ENCODE measurements at places on chromosomes 4 and X.

DNA sequence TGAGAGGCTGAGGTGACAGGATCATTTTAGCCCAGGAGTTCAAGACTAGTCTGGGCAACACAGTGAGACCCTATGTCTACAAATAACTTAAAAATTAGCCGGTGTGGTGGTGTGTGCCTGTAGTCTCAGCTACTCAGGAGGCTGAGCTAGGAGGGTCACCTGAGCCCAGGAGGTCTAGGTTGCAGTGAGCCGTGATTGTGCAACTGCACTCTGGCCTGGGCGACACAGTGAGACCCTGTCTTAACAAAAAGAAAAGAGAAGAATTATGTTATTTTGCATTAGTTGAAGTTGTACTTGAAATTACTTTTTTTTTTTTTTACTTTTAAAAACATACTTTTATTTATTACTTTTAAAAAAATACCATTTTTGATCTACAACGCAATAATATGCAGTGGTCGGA lies 21.8 kb upstream of the TADA2B start:
- no peak for DNase-seq

DNA sequence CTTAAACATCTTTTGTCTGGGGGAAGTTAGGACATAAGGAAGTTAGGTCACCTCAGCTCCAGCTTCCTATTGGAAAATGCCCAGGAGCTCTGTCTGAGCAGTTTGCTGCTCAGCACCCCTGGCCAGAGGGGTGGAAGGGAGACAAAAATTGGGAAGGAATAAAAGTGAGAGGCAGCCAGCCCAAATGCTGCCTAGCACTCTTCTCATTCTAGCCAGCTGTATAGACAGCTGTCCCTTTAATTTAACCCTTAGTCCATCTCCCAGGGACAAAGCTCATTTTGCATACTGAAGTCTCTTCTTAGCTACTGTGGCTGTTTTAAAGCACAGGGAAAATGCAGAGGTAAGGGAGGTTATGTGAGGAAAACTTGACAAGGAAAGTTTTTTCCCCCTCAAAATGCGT lies 89.5 kb upstream of the CITED1 start:
- no peak for DNase-seq

DNA sequence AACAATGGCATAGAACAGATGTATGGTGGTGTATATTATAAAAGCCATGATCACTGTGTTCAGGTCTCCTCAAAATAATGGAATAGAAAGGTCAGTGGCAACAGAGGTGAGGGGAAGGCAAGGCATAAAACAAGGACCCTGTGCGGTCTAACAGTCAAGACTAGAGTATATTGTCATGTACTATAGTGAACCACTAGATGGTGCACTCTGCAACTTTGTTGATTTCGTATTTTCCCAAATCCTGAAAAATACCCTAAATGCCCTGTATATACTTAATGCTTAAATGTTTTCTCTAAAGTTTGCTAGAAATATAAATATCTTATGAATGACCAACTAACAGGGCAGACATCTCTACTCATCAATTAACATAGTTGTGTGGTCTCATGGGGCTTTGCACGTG lies 453.0 kb downstream of the PCDH11X start:
- DNase-seq = no peak

DNA sequence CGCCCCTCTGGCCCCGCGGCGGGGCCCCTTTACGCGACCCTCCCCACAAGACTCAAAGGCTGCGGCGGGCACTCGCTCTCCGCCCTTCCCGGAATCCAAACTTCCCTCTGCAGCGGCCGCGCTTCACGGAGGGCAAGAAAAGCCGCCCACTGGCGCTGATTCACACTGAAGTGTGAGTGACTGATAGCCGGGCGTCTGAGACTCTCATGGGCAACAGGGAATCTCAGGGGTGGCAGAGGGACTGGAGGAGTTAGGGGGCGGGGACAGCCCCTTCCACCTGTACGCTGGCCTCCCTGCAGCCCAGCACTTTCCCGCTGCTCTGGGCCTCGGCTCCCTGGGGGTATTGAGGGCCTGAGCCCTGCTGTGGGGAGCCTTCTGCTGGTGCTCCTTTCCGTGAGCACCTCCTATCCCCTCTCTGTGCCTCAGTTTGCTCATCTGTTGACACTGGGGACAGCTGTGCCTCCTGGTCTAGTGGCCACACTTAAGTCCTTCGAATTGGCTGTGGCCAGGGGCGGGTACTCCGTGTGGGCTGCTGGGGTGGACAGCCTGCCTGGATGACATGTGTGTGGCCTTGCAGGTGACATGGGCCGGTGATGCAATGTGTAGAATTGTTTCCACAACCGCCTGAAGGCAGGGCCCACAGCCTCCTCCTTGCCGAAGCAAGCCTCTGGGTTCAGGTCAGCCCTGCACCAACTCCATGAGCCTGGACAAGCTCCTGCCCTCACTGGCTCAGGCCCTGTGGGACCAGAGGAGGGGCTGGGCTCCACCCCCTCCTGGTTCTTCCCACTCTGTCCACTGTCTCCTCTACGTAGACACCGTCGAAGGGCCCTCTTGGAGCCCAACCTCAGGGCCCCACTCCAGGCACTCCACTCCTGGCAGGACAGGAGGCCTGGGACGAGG lies 951 bp downstream of the SH3BP2 start:
- DNase-seq = no peak

DNA sequence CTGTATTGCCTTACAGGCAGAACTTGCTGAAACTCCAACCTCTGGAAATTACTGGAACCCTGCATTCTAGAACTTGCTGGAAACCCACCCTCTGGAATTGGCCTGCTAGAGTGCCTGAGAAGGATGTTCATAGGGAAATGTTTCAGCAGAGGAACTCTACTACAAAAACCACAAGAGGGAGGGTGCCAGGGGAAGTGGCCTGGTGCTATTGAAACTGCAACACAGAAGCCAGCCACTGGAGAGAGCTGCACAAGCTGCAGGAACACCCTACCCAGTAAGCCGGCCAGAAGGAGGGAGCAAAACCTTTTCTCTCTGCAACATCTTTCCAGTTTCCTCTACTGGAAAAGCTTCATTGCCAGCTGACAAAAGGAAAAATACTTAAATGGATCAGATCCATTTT lies 2.5 kb upstream of the BRWD3 start:
- DNase-seq = no peak

Measured in vagina (tissue), 2 donors.